Activated CD8-positive, alpha-beta memory T cell treated with anti-CD3 and anti-CD28 coated beads for 48 hours (primary cell): ENCODE measurements at places on chromosomes 2 and 18.

DNA sequence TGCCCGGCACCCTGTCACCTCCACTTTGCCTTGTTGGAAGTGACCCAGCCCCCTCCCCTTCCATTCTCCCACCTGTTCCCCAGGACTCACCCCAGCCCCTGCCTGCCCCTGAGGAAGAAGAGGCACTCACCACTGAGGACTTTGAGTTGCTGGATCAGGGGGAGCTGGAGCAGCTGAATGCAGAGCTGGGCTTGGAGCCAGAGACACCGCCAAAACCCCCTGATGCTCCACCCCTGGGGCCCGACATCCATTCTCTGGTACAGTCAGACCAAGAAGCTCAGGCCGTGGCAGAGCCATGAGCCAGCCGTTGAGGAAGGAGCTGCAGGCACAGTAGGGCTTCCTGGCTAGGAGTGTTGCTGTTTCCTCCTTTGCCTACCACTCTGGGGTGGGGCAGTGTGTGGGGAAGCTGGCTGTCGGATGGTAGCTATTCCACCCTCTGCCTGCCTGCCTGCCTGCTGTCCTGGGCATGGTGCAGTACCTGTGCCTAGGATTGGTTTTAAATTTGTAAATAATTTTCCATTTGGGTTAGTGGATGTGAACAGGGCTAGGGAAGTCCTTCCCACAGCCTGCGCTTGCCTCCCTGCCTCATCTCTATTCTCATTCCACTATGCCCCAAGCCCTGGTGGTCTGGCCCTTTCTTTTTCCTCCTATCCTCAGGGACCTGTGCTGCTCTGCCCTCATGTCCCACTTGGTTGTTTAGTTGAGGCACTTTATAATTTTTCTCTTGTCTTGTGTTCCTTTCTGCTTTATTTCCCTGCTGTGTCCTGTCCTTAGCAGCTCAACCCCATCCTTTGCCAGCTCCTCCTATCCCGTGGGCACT is 4.5 kb downstream of the RETREG2 start:
- DNase-seq: no peak

GRCh38 chr2:2188344-2188920 is 142.6 kb downstream of the MYT1L start:
- no peak for DNase-seq

- no peak for DNase-seq
Observed at GRCh38 chr2:890791-891190, 59.9 kb upstream of the SNTG2 start.

- DNase-seq: no peak
Observed at GRCh38 chr2:68806511-68807109, 64.6 kb downstream of the BMP10 start.

DNA sequence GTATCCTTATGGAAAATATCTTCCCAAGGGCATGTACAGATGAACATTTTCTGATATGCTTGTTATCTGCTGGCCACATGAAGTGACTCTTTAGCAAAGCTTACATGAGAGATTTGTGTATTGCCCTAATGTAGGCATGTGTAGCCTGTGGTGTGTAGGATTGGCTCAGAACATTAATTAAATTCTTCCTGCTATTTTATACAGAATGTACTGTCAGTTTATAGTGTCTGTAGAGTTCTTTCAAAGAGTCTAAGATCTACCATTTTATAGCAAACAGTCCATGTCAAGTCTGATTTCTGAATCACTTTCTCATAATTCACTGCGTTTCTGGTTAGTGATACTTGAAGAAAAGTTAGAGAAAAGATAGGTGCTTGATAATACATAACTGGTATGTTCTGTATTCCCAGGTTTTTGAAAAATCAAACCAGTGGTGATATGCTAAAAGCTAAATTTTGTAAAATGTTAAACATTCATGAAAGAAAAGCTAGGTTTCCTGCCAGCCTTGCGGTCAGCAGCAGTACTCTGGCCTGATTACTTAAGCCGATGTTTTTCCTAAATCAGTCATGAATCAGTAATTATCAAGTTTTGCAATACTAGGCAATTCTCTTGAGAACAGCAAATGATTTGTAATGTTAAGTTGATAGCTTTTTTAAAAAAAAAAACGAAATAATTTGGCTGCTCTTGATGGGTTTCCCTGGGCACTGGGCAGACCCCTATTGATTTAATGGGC is 30.9 kb upstream of the EFEMP1 start:
- DNase-seq: no peak

GRCh38 chr2:28344756-28345373 is 47.8 kb upstream of the FOSL2 start:
- DNase-seq: no peak

GRCh38 chr2:489838-490237 is 187.4 kb downstream of the TMEM18 start:
- DNase-seq: no peak

DNA sequence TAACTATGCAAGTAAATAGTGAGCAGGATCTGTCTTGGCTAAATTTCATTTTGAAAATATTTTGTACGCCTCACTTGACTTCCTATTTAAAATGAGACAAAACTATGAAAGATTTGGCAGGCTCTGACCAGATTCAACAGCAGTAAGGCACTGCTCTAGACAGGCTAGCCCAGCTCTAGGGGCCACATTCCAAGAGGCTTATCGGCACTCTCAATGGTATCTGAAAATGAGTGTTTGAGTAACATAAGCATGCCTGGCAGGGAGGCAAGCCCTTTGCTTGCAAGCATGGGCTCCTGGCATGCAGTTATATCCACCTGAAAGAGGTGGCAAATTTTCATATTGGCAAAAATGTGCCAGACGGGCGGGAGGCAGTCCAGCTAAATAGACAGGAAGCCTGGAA is 10.5 kb downstream of the CAPN13 start:
- DNase-seq: no peak
